HFFc6 (cell line): ENCODE measurements at places on chromosomes 4 and X.

- no peak for DNase-seq
Observed at GRCh38 chr4:143127621-143128020, 57.1 kb upstream of the USP38 start.

- DNase-seq, result no peak
Observed at GRCh38 chr4:186475202-186475601, 80.2 kb downstream of the MTNR1A start.

DNA sequence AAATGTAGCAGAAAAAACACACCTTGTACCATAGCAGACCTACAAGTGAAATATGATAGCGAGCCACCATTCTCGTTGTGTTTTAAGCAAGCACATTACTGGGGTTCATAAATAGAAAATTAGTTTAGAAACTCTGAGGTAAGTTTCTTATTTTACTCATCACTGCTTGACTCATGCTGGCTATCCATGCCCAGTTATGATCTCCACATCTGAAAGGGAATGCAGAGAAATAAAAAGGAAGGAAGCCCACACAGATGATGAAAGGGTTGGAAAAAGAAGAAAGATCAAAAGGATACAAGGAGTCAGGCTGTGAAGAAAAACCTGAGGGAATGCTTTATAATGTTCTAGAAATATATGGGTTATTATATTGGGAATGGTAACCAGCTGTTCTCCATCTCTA, 54.5 kb downstream of the CAMK2D start:
- peak; percentile 31 for DNase-seq

DNA sequence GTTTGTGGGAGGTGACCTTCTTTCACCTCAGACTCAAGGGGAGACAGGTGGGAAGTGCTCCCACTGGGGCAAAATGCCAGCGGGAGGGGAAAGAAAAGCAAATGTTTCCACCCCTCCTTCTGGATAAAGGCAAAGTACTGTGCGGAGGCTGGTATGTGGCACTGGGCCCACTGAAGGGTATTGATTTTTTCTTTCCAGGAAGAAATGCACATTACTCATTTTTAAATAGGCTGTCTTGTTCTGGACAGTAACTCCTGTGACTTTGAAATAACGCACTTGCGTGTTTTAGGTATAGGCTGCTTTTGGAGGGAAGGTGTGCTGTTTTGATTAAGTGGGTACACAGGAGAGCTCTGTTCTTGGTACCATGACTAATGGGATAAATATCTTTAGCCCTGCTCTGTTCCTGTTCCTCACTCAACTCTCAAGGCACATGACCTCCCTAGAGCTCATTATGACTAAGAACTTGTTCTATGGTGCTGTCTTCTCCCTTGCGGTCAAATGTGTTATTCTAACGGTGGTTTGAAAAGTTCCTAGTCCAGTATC, 40.7 kb upstream of the MBTPS2 start:
- no peak for DNase-seq

GRCh38 chr4:11503166-11503565, 74.5 kb upstream of the HS3ST1 start:
- DNase-seq, result no peak

GRCh38 chrX:1389993-1390285, 2.0 kb downstream of the SLC25A6 start:
- DNase-seq, result no peak

DNA sequence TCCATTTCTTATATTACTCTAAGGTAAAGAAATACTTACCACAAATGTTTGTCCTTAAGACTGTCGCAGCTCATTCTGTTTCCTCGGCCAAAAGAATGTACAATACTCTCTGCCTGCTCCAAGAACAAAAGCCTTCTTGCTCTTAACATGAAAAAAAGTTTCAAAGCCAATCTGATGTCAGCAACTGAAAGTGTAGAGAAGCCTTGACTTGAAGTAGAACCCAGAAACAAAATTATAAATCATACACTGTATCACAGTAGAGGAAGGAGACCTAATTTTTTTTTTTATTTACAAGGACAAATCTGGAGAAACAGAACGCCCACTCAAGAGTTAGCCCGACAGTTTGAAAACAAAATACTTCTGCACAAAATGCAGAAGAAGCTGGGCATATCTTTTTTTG, at the start of gene MCF2:
Gene MCF2, minus strand, starts transcription at position 101 of the 400 bp plus-strand sequence. CDS start 56,423 bp downstream, outside the sequence.
- no peak for DNase-seq

- no peak for DNase-seq
Observed at GRCh38 chr4:137660211-137660610, 127.9 kb upstream of the PCDH18 start.

GRCh38 chrX:101029665-101030064, 22.2 kb downstream of the TRMT2B start:
- DNase-seq, result no peak

GRCh38 chrX:55702671-55703070, 14.9 kb upstream of the RRAGB start:
- no peak for DNase-seq

- DNase-seq, result no peak
Observed at GRCh38 chr4:59925290-59925689, 1274.8 kb upstream of the ADGRL3 start.

DNA sequence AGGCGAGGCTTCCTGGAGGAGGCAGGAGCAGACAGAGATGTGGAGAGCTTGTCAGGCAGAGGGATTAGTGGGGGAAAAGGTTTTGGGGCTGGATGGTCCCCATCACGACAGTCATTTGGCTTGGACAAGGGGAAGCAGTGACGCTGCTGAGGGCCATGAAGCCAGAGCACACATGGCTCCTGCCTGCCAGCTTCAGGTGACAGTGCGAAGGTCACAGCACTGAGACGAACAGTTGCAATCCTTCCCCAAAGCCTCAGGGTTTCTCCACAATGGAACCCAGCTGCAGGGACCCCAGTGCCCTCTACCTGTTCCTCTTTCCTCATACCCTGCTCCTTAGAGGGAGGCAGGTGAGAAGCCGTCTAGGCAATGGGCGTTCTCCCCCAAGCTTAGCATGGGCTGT, 110.3 kb downstream of the DRD5 start:
- no peak for DNase-seq

DNA sequence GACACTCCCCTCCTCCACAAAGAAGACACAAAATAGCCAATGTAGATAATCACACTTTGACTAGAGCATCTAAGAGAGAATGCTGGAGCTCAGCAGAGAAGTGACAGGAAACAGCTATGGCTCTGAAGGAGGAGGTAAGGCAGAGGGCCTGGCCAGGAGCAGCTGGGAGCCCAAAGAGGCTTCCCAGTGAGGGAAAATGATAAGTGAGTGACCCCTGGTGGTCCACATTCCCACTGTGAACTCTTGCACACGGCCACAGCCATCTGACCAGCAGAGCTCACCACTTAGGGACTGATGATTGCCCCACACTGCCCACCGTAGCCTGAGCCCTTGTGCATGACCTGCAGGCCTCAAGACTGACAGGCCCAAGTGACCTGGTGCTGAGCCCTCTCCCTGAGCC, 162.7 kb upstream of the GALNTL6 start:
- DNase-seq, result no peak

DNA sequence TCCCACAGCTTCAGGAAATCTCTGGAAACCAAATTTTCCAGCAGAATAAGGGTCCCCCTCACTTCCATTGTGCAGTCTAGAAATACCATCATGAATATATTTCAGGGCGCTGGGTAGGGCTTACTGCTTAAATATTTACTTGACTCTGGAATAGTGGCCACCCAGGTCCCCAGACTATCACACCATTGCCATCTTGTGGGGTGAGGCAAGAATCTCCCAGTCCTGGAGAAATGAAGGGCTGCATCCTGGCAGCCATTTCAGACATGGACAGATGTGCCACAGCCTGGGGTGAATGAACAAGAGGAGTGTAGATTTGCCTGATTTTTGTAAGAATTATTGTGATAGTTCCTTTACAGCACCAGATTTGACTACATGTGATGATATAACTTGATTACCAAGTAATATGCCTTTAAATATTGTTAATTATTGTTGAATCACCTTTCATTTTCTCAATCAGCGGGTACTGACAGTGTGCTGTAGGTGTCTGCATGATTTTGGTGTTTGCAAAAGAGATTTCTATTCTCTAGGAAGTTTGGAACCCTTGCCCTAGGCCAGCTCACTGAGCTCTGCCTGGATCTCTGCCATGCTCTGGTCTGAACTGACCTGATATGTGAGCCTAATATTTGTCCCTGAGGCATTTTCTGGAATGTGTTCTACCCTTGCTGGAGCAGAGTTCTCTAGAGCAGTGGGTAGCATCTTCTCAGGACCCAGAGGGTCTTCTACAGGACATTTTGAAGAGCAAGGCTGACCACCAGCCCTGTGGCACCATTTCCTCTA, 183.4 kb downstream of the KIT start:
- peak; percentile 46 for DNase-seq

DNA sequence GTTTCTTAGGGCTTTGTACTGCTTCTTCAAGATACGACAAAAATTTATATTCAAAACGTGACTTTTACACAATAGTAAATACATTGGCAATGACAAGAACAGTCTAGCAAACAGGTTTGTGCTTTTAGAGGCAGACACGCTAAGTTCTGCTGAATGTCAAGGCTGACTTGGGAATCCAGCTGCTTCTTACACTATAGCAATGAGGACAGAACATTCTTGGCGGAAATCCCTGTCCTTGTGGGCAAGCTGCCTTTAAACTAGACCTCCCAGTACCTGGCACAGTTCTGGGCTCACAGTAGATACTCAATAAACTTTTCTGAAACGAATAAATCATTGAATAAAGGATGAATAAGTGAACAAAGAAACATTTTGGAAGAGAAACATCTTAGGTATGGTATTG, 148.2 kb downstream of the RASL11B start:
- no peak for DNase-seq

GRCh38 chrX:104972737-104973136, 247.8 kb downstream of the TEX13A start:
- no peak for DNase-seq

GRCh38 chr4:128670513-128670912, 139.0 kb upstream of the JADE1 start:
- no peak for DNase-seq

DNA sequence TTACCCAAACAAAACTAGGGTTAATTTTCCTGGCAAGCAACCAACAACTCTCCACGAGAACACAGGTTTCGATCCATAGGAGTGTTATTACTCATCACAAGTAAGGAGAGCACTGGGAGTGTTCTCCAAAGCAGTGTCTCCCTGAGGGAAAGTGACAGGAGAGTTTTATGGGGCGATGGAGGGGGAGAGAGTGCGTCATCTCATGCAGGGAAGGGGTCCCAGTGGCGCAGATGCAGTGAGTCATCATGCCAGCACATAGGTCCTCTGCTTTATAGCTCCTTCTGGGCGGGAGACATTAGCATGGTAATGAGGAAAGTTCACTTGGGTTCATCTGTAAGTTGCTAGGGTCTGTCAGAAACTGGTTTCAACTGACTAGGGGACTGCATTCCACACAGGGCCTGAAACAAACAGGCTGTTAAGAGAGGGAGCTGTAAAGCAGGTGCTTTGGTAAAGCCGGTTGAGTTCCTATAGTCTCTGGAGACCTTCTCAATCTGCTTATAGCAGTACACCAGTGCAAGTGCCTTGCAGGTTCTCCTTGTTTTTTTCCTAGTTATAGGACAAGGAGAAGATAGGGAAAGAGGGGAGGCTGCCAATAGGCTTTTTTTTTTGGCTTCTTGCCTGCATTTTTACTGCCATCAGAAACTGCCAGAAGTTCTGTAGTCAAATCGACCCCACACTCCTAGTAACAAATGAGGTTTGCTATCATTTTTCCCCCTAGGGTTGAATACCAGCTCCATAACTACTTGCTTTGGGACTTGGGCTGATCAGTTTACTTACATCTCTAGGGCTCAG, 12.8 kb upstream of the BOD1L1 start:
- peak; percentile 86 for DNase-seq

DNA sequence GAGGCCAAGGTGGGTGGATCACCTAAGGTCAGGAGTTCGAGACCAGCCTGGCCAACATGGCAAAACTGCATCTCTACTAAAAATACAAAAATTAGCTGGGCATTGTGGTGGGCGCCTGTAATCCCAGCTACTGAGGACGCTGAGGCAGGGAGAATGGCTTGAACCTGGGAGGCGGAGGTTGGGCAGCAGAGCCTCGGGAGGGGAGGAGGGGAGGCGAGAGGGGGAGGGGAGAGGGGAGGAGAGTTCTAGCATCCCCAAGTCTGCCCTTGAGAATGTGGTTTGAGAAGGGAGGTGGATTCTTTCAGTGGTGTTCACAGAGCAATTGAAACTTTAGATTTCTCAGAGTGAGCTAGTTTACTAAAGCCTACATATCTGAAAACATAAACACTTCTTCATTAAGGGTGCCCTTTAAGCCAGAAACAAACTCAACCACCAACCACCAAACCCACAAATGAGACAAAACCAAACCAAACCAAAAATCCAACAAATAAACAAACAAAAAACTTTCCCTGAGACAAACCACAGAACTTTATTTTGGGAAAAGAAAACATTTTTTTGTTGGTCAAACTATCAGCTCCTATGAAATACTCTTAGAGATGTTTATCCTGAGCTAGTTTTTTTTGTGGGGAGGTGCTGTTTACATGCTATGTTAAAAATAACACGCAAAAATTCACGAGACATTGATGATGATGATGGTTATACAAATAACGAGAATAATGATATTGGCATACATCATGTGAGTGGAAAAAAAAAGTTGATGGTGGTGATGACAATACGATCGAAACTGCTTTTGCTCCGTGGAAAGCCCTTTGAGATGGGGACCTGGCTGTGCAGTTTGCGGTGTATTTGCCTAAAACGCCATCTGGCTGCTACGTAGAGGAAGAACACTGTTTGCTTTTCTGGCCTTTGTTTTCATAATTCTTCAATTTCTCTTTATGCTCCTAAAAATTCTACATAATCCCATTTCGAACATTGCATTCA, 98.2 kb upstream of the PRKX start:
- peak; percentile 16 for DNase-seq

DNA sequence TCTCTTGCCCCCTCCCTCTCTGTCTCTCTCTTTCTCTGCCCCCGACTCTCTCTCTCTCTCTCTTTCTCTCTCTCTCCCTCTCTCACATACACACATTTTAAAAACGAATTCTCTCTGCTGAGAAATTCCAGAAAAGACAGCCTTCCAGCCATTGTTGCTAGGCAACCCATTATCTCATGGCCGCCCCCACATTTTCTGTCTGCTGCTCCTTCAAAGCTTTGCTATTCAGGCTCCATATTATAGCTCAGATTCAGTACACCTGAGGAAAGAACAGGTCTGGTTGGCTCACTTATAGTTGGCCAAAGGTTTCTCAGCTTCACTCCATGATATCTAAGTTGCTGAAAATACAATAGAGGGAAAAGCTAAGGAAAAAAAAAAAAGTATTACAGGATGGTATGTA, 174.4 kb upstream of the RADX start:
- DNase-seq, result no peak

- no peak for DNase-seq
Observed at GRCh38 chrX:134443020-134443419, 16.9 kb upstream of the HPRT1 start.

DNA sequence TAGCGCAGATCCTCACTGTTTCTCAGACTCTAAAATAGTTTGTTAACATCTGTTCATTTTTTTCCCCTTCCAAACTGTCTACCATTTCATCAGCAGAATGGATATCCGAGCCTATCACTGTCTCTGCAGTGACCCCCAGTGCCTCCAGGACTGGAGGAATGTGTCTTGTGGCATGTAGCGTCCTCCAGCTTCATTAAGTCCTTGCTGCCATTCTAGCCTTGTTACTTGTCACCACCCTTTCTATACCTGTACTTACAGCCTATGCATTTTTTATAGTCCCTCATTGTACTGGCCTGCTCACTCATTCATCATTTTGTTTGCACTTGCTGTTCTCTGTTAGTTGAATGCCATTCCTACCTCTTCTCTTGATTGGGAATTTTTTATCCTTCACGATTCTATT, 179.1 kb downstream of the BMPR1B start:
- DNase-seq, result no peak

- DNase-seq, result peak; percentile 11
Observed at GRCh38 chrX:38166478-38167083, 54.1 kb downstream of the SRPX start.

GRCh38 chr4:152468408-152468807, 67.5 kb downstream of the FBXW7 start:
- no peak for DNase-seq
